Fibroblast of upper back skin (primary cell): ENCODE measurements at places on chromosomes 5 and 9.
A peak's percentile ranks its signal among the peaks of the same experiment; 100 is the strongest.

DNA sequence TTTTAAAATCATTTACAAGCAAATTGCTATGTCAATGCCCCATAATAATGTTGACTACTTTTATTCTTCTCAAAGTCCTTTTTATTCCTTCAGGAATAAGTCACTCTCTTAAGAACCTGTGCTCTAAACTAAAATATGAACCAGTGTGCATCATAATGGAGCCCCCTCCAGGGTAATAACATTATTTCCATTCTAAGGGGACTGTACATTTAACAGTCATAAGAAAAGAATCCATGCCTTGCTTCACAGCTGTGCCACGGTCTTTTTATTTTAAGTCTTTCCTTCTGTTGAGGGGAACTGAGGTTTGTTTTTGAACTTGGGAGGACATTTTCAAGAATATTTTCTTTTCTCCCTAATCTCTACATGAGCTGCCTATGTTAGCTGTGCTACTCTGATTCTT is 297.6 kb downstream of the MAN2A1 start:
- peak; percentile 54 for DNase-seq

DNA sequence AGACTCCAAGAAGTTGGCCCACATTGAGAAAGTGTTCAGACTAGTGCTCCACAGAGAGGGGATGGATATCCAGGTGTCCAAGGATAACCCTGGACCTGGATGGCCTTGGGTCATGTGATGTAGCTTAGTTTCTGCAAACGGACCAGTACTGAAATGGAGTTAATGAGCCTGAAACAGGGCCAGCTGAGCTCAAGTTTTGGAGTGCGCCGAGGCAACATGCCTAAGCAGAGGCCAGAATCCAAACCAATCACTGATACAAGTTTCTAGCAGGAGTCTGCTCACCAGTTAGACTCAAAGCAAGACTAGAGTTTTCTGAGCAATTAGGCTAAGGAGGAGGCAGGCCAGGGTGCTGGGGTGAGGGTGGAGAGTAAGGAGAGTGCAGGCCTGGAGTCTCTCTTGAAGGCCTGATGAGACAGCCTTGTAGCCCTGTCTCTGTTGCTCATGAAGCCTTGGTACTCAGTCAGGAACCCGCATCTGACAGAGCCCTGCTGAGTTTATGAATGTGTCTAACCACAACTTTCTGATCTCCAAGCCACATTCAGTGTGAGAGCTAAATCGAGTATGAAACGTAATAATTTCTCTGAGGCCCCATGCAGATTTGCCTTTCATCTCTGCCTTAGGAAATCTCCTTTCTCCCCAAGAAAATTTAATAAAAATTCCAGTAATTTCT is 68.9 kb upstream of the EQTN start:
- DNase-seq = peak; percentile 75

DNA sequence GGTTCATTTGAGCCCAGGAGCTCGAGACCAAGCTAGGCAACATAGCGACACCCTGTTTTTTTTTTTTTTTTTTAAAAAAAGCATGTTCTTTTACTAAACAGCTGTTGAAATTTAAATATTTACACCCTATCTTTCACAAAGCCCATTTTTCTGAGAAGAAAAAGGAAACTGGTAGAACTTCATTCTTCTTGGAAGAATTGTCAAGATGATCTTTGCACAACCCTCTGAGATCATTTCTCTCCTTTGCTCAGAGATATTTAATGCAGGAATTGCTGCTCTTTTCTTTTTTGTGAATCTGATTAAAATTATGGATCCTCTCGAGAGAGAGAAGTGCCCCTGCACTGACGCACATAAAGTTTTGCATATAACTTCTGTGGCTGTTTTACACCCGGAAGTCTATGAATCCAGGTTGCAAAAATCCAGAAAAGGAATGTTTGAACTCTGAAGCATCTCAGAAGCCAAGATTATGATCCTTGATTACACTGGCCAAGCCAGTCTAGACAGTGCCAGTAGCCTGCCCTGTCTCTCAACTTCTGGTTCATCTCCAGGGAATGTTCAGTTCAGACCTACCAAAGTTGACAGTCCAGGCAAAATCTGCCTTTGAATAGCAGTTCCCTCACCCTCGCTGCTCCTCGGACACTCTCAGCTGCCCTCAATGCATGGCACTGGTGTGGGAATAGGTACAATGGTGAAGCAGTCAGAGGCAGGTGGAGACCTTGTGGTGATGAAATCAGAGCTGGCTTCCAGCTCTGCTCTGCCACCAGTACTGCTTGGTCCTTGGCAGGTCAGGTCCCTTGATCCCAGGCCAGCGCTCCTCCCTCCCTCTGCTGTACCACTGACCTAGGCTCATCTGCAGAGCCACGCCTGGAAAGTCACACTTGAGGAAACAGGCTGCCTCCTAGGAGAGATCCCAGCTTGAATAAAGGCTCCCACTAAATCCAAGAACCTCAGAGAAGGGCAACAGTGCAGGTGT is 13.3 kb upstream of the SLC31A2 start:
- no peak for DNase-seq

DNA sequence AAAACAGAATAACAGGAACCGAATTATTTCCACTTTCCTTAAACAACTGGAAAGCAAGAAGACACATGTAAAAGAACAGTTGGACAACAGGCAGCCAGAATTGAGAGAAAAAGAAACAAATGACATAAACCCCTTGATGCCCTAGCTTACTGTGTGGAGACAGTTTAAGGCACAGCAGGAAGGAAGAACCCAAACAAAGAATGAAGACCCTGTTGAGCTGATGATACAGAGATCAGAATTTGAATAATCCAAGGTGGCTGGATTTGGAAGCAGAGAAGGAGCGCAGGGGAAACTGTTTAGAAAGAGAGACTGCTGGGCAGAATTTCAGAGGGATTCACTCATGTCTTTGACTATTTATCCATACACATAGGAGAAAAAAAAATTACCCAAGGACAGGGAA is 316.3 kb upstream of the POU5F2 start:
- no peak for DNase-seq

DNA sequence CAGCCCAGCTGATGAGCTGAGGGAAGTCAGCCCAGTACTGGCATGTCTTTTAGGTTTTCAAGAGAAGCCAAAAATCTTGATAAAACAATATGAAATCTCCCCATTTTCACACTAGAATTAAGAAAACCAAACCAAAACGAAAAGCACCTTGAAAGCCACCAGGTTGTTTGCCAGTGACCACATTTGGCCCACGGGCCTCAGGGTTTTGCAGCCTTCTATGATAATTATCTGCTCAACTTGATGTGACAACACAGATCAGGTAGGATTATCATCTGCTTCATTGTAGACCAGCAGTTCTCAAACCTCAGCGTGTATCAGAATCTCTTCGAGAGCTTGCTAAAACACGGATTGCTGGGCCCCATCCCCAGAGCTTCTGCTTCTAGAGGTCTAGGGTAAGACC is 101.4 kb downstream of the GALNT10 start:
- DNase-seq = no peak

GRCh38 chr9:130824079-130824478 is 11.0 kb upstream of the ABL1 start:
- no peak for DNase-seq

- peak; percentile 41 for DNase-seq
Observed at GRCh38 chr5:154403234-154403633, 42.6 kb upstream of the SAP30L start.

DNA sequence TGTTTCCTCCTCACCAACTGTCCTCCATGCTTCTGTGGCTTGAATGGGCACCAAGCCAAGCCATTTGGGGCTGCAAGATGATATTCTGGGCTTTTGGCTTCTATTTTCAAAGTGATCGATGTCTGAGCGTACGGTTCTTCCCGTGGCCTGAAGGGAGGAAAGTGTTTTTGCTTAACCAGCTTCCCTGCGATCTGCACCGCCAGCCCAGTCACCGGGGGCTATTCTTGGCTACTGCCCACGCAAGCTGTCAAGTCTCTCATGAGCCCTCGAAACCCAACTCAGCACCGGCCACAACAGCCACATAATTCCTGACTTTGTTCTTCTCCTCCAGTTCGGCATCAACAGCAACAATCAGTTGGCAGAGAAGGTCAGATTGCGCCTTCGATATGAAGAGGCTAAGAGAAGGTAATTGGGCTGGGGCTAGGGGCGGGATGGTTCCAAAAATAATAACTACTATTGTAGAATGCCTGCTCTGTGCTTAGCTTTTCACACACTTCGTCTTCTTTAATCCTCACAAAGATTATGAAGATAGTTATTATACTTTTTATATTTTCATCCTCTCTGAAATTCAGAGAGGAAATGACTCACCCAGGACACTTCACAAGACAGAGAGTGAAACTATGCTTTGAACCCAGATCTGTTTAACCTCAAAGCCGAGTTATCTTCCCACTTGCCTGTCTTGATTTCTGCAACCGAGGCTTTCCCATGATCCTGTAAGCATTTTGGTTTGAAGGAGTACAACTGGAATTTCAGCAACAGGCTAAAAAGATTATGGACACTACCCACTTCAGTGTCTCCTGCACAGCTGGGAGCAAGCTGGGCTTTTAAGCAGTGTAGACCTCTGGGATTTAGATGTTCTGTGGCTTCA is 76.4 kb upstream of the RARS1 start:
- peak; percentile 85 for DNase-seq

- DNase-seq = peak; percentile 2
Observed at GRCh38 chr5:63053019-63053638, 474.5 kb downstream of the LRRC70 start.

DNA sequence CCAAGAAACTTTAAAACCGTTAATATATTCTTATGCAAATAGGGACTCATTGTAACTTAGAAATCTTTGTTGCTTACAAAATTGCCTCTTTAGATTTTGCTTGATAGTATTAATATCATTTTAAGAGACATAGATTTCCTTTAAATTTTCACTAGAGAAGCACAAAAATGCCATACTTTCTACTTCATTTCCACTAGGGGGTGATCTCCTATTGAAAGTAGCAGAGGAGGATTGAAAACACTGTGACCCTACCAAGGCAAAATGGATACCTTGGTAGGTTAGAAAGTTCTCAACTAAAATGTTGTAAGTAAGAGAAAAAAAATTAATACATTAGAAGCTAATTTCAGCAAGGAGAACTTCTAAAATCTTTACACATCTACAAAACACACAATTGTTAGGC is 204.9 kb downstream of the CHSY3 start:
- peak; percentile 63 for DNase-seq

GRCh38 chr5:119177226-119177625 is 106.3 kb downstream of the DMXL1 start:
- no peak for DNase-seq
